Neural cell (in vitro differentiated cells): ENCODE measurements at places on chromosomes 12 and 14. TPM values are rescaled to one million over a fixed set of nuclear protein-coding genes. Genes with fewer than 3 reads are reported as not detected.

The FGF6 gene
- not detected in 2 replicates for polyA plus RNA-seq

The SLC17A8 gene
- 0.08 and 0.22 TPM in 2 replicates for polyA plus RNA-seq

The SIX4 gene
- polyA plus RNA-seq, result 1.1 and 1.3 TPM in 2 replicates

The OLR1 gene
- polyA plus RNA-seq, result not detected in 2 replicates

The LMO3 gene
- polyA plus RNA-seq, result 38.8 and 42.8 TPM in 2 replicates

The TMCC3 gene
- 1.9 and 2.1 TPM in 2 replicates for polyA plus RNA-seq

The LRP1 gene
- polyA plus RNA-seq, result 18.2 and 27.7 TPM in 2 replicates

The BCL11B gene
- polyA plus RNA-seq, result 98.9 and 104 TPM in 2 replicates
